ENCODE measurements at places on chromosomes 13 and 19.
A peak's percentile ranks its signal among the peaks of the same experiment; 100 is the strongest.

DNA sequence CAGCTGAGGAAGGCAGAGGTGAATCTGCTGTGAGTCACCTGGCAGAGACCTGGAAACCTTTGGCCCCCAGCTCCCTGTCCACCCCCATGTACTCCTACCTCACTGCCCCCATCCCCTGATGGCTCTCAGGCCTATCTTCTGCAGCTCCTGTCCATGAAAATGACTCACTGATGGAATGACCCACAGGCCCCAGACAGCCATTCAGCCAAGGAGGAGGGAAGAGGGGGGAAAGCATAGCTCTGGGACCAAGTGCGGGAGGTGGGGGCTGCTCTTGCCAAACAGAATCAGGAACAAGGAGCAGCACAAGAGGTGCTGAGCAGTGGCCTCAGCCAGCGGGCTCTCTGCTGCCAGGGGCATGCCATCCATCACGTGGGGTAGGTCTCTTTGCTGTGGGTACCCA, 111.4 kb upstream of the C1QTNF9B start:
- DNase-seq: no peak

DNA sequence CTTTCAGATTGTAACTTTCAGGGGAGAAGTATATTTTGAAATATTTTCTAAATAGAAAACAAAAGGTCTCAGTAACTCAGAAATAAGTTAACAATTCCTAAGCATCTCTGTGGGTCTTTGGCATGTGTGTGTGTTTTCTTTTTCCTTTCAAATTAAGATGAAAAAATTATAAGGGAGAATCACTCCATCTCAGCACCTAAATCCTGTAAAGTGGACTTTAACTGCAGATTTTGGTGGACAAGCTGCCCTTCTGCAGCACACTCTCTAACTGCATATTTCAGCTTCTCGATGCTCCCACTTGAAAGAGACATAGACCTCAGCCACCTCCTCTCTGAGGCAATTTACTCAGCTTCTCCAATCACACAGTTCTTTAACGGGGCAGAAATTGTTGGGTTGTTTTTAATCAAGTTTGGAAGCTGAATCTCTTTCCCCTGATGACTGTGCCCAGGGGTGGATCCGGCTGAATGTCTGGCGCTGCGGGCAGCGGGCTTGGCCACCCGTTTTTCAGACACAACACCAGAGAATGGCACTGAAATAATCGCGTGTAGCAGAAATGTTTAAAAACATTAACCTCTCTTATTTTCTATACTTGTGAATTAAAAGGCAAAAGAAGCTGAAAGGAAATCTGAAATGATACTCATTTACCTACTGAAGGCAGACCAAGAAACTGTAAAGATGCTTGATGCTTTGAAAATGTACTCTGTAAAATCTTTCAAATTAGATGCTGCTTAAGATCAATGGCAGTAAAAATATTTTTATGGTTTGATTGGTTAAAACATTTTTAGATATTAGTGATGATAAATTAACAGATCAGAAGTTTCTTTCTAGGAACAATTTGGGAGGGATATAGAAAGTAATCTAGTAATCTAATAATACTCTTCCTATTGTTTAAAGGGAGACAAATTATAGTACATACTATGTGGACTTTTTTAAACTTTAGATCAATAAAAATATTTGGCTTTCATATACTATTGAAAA, 12.4 kb downstream of the ZIC2 start:
- no peak for DNase-seq

DNA sequence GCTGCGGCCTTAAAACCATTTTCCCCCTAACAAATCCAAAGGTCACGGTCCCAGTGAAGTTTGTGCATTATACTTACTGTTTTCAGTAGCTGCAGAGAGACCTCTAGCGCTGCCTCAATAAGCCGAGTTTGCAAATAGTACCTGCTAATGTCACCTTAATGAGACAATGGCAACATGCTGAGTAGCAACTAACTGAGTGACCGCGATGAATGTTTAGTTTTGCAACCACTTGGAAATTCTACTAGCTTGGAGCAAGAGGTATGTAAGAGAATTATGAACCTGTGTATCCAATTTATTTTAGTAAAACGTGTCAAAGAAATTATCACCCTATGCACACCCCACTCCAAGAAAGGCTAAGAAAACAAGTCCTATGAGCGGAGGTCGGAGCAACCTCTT, 1.2 kb downstream of the KPNA3 start:
- DNase-seq: no peak

DNA sequence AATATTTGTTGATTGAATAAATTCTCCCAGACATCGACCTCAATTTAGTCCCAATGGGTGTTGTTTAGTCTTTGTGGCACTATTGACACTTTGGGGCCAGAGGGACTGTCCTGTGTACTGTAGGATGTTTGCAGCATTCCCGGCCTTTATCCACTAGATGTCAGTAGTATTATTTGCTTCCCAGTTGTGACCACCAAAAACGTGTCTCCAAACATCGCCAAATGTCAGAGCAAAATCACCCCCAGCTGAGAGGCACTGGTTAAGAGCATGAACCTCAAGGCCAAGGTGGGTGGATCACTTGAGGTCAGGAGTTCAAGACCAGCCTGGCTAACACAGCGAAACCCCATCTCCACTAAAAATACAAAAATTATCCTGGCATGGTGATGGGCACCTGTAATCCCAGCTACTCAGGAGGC, 15.4 kb downstream of the NLRP12 start:
- DNase-seq: peak; percentile 40
